ENCODE measurements at places on chromosomes 2 and 18. TPM values are rescaled to one million over a fixed set of nuclear protein-coding genes. Genes with fewer than 3 reads are reported as not detected.
A peak's percentile ranks its signal among the peaks of the same experiment; 100 is the strongest.

DNA sequence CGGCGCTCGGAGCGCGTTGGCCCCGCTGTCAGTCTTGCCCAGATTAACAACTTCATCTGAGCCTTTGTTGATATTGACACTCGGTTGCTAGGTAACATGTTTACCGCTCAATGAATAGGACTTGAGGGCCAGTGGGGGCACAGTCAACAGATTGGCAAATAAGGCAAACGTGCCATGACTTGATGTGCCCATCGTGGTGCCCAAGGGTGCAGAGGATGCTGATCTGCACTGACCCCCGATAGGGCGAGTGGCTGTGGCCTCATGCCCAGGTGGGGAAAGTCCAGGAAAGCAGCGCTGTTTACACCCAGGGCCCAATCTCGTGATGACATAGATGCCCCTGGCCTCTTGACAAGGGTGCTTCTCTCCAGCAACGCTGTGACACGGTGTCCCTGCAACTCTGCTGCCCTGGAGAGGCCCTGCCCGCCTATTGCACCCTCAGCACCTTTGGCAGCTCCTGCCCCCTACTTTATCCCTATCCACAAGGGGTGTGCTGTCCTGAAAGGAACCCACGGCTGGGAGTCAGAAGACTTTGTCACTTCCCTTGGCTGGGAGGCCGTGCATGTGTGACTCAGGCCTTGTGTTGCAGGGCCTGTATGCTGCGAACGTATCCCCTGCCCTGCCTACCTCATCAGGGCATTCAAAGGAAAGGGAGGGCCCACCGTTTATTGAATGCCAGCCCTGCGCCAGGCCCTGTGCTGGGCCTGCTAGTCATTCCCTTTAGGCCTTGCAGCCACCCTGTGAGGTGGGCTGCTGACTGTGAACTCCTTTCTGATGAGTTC, 158.0 kb downstream of the INHBB start:
- no peak for DNase-seq
- H3K36me3 ChIP-seq = no peaks in the 10 kb centered on the region
- no peaks in the 10 kb centered on the region for H3K27me3 ChIP-seq
- H3K4me3 ChIP-seq = no peak overlapping the region
- peaks cover 8% of the 10 kb centered on the region for H3K4me1 ChIP-seq

DNA sequence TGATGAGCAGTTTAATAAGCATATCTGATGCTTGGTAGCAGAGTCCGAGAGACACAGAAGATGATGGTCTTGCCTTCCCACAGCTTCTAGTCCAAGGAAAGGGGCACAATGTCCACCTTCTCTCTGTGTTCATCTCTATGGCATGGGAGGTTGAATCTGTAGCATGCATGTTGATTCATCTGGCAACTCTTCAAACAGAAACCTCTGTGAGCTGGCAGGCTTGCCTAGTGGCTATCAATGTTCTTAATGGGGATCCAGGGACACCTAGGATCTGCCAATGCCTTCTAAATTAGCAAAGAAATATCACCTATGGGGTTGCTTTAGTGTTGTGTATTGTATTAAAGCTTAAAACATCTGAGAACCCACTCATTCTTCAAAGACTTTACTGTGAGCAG, 170.8 kb downstream of the INO80D start:
- no peak for DNase-seq
- H3K27me3 ChIP-seq = no peaks in the 10 kb centered on the region
- H3K4me1 ChIP-seq = peaks cover 6% of the 10 kb centered on the region
- H3K4me3 ChIP-seq = no peak overlapping the region
- no peaks in the 10 kb centered on the region for H3K36me3 ChIP-seq

DNA sequence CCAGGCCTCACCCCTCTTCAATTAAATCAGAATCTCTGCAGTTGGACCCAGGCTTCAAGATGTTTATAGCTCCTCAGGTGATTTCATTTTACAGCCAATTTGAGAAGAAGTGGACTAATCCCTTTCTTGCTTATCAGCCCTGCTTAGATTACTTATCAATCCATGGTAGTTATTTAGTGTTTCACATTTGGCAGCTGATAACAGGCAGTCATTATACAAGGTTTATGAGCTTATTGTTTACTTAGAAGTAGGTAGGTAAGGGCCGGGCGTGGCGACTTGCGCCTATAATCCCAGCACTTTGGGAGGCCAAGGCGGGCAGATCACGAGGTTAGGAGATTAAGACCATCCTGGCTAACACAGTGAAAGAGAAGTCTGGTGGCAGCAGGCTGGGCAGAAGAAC, 237.5 kb downstream of the CTNNA2 start:
- H3K36me3 ChIP-seq = no peaks in the 10 kb centered on the region
- DNase-seq = no peak
- H3K27me3 ChIP-seq = no peaks in the 10 kb centered on the region
- H3K4me1 ChIP-seq = no peaks in the 10 kb centered on the region

DNA sequence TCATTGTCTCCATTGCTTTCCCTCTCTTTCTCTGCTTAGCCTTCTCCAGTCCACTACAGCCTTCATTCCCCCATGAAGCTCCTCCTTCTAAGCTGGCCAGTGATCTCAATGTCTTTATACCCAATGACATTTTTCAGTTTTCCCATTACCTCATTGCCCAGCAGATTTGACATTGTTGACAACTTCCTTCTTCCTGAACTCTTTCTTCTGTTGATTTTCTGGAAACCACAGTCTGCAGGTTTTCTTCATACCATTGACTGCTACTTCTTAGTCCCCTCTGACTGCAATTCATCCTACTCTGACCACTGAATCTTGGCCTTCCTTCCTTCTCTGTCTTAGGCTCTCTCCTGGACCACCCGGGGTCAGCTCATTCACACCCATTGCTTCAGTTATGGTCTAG, 22.9 kb upstream of the SPP2 start:
- H3K27ac ChIP-seq = no peak overlapping the region
- no peak overlapping the region for H3K4me3 ChIP-seq
- DNase-seq = no peak
- peaks cover 6% of the 10 kb centered on the region for H3K4me1 ChIP-seq
- no peaks in the 10 kb centered on the region for H3K27me3 ChIP-seq

DNA sequence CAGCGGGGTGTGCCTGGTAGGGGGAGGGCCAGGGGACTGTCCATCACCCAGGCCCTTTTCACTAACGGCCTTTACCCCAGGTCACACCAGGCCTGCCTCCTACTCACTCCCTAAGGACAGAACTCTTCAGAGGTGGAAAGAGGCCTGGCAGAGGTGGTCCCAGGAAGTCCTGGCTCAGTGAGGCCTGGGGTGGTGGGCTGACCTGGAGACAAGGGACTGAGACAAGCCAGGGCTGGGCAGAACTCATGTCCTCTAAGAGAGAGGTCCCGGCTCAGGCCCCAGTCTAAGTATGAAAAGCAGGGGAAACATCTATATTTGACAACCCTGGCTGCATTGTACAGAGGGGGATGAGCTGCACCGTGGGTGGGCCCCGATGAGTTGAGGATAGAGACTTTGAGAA, 65.9 kb upstream of the TEX51 start:
- H3K4me1 ChIP-seq = no peaks in the 10 kb centered on the region
- H3K27ac ChIP-seq = no peak overlapping the region
- no peak overlapping the region for H3K4me3 ChIP-seq
- no peaks in the 10 kb centered on the region for H3K27me3 ChIP-seq
- DNase-seq = no peak

GRCh38 chr2:43057026-43057741, 169.2 kb downstream of the ZFP36L2 start:
- H3K27me3 ChIP-seq = no peaks in the 10 kb centered on the region
- H3K36me3 ChIP-seq = no peaks in the 10 kb centered on the region
- DNase-seq = no peak
- H3K27ac ChIP-seq = no peak overlapping the region
- no peak overlapping the region for H3K4me3 ChIP-seq

Gene PTPRN
- 7.6 TPM for total RNA-seq

- H3K27ac ChIP-seq = no peak overlapping the region
- DNase-seq = no peak
- H3K4me1 ChIP-seq = no peaks in the 10 kb centered on the region
- no peaks in the 10 kb centered on the region for H3K36me3 ChIP-seq
- H3K27me3 ChIP-seq = no peaks in the 10 kb centered on the region
- H3K4me3 ChIP-seq = no peak overlapping the region
Measured at GRCh38 chr2:50672282-50672681, 359.6 kb downstream of the NRXN1 start.

Gene UGT1A4
- total RNA-seq = 0.98 TPM

DNA sequence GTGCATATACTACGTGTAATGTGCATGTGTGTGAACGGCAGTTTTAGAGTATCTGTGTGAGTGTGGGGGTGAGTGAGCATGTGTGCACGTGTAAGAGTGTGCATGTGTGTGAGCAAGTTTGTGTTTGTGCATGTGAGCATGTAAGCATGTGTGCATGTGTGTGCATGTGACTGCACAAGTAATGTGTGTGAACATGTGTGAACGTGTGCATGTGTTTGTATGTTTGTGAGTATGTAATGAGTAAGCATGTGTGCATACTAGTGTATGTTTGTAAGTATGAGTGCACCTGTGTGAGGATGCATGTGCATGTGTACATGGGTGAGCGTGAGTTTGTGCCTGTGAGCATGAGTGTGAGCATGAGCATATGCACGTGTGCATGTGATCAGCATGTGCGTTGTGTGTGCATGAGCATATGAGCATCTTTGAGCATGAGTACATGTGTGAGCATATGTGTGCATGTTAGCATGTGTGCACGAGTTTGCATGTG, 90.7 kb downstream of the ZNF516 start:
- H3K4me1 ChIP-seq = peaks cover 70% of the 10 kb centered on the region
- no peak for DNase-seq
- no peak overlapping the region for H3K4me3 ChIP-seq
- H3K27me3 ChIP-seq = no peaks in the 10 kb centered on the region

DNA sequence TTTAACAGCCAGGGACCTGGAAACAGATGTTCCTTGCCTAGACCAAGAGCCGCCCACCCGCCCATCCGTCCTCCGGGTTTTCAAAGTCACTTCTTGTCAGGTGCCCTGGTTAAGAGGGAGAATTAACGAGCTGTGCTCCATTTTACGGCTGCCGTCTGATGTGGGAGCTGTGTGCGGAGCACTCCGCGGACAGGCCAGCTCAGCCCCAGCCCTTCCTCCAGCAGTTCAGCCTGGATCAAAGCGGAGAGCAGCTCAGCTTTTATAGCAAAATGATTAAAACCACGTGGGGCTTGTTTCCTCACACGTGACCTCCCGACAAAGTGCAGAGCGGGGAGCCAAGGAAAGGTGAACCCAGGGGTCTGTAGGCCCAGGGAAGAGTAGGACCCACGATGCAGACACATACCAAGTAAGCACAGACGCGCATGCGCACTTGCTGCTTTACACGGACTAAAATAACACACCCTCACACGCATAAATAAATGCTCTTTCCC, 46.1 kb upstream of the PKDCC start:
- H3K27ac ChIP-seq = peak overlapping the region; percentile 73
- no peaks in the 10 kb centered on the region for H3K36me3 ChIP-seq
- H3K27me3 ChIP-seq = no peaks in the 10 kb centered on the region
- peaks cover 39% of the 10 kb centered on the region for H3K4me1 ChIP-seq
- H3K4me3 ChIP-seq = no peak overlapping the region
- peak; percentile 85 for DNase-seq

Gene GRHL1
- 126 TPM for total RNA-seq

Gene SERPINB11
- total RNA-seq = 8.6 TPM

GRCh38 chr2:8438996-8439395, 242.9 kb upstream of the ID2 start:
- no peaks in the 10 kb centered on the region for H3K4me1 ChIP-seq
- no peaks in the 10 kb centered on the region for H3K36me3 ChIP-seq
- DNase-seq = peak; percentile 37

DNA sequence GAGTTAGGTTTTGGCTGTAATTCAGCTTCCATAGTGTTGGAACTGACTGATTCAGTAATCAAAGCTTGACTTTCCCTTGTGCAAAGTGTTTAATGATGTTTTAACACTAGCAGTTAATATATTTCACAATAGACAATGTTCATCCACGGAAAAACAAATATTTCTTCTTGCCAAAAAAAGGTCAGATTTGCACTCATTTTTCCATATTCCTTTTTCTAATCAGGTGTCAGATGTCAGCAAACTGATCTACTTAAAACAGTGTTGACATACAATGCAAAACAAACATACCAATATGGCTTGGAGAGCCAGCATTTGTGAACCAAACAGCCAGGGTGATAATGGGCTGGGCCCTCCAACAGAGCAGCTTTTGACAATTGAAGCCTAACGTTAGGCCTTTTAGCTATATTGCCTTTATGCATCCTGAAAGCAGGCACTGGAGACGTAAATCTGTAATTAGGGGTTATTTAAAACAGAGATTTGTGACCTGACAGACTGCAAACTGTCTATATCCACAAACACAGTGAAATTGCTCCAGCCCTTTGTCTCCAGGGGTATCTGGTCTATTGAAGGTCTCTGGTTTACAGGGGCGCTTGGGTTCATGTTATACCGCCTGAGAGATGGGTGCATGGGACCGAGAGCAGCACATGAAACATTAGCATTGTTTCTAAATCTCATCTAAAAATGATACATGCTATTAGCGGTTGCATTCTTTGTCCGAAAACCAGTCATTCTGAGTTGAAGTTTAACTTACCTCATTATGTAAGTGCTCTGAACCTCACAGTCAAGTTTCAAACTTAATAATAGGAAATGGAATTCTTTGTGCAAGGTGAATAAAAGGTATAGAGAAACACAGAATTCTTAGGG, 7.1 kb upstream of the CDCA7 start:
- H3K4me3 ChIP-seq = no peak overlapping the region
- no peaks in the 10 kb centered on the region for H3K4me1 ChIP-seq
- no peak overlapping the region for H3K27ac ChIP-seq
- no peaks in the 10 kb centered on the region for H3K36me3 ChIP-seq
- DNase-seq = no peak
- no peaks in the 10 kb centered on the region for H3K27me3 ChIP-seq

DNA sequence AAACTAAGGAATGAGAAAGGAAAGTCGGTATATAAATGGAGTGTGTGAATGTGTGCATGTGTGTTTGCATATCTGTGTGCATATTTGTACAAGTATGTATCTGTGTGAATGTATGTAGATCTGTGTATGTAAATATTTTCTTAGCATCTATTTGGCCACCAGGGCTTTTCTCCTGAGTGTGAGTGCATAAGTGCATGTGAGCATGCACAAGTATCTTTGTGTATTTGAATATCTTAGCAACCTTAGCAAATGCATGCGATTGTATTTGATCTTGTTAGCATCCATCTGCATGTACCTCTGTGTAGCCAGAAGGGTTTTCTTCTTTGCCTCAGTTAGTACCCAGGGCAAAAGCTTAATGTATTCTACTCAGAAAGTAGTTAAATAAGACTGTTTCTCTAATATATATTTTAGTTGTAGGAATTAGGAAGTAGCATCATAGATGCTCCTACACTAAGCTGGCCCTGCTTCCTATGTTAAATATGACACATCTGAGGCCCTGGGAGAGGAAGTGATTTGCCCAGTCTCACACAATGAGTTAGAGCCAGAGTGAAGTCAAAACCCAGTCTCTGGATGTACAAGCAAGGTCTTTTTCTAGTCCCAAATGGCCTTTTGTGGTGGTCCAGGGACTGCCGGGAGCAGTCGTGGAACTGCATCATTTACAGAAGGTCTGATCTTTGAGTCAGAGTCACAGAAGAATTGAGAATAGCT, 9.2 kb downstream of the FKBP1B start:
- H3K27me3 ChIP-seq = no peaks in the 10 kb centered on the region
- H3K27ac ChIP-seq = no peak overlapping the region
- H3K4me1 ChIP-seq = no peaks in the 10 kb centered on the region
- no peak overlapping the region for H3K4me3 ChIP-seq
- no peak for DNase-seq
- no peaks in the 10 kb centered on the region for H3K36me3 ChIP-seq

Gene SLC39A6
- 39.3 TPM for total RNA-seq

- peak overlapping the region; percentile 89 for H3K27ac ChIP-seq
- H3K4me3 ChIP-seq = peak overlapping the region; percentile 89
- peaks cover 28% of the 10 kb centered on the region for H3K4me1 ChIP-seq
- no peaks in the 10 kb centered on the region for H3K36me3 ChIP-seq
- H3K27me3 ChIP-seq = no peaks in the 10 kb centered on the region
Measured at GRCh38 chr18:35580701-35581539, 620 bp upstream of the GALNT1 start.

Gene C18orf54
- 1.7 TPM for total RNA-seq

GRCh38 chr2:189347540-189347939, 93.7 kb upstream of the WDR75 start:
- no peaks in the 10 kb centered on the region for H3K36me3 ChIP-seq
- no peaks in the 10 kb centered on the region for H3K27me3 ChIP-seq
- peak overlapping the region; percentile 76 for H3K27ac ChIP-seq
- peaks cover 26% of the 10 kb centered on the region for H3K4me1 ChIP-seq
